Activated CD4-positive, alpha-beta T cell treated with anti-CD3 and anti-CD28 coated beads, Interleukin-2, amount 50 U/mL, for 1 hour (primary cell): ENCODE measurements at places on chromosomes 5 and 9.

DNA sequence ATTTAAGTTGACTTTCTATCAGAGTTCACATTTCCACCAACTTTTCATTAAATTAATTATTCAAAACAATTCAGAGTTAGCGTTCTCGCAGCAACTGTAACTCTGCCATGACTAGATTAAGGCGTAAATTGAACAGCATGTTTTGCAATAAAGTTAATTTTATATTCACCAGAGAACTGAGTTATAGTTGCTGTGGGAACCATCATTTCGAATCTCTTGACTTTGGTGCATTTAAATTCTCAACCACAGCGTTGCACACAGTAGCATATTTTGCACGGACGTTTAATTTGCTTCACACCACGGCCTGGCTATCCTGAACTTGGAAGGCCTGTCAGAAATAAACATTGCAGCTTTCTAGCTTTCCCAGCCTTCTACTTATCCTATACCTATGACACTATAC lies 144.3 kb upstream of the WWC1 start:
- no peak for DNase-seq

DNA sequence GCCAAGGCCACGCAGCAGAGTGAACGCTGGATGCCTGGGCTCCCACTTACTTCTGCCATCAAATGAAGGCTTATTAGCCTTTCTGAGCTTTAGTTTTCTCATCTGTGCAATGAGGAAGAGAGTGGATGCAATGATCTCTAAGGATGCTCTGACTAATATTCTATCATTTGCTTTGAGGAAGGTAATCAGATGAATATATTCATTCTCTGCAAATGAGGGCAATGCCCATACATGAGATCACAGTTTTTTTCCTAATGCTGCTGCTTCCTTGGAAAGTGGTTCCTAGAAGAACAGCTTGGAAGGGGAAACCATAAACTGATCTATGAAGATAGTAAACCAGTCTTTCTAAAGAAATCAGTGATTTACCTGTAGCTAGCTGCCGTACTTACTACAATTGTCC lies 152.4 kb downstream of the NSG2 start:
- DNase-seq: no peak

DNA sequence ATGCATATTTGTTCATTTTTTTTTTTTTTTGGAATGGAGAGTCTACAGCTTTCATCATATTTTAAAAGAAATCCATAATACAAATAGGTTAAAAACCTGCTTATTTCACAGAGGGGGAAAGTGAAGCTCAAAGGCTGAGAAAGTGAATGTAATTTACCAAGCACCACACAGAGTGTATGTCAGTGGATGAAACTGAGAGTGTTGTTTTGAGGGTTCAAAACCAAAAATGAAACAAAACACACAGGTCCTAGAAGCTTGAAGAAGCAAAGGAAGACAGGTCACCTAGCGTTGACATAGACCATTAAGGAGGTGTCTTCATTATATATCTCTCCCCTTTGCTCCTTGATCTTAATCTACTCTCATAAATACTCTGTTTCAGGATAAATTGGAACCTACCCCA lies 7.5 kb downstream of the NMUR2 start:
- no peak for DNase-seq

DNA sequence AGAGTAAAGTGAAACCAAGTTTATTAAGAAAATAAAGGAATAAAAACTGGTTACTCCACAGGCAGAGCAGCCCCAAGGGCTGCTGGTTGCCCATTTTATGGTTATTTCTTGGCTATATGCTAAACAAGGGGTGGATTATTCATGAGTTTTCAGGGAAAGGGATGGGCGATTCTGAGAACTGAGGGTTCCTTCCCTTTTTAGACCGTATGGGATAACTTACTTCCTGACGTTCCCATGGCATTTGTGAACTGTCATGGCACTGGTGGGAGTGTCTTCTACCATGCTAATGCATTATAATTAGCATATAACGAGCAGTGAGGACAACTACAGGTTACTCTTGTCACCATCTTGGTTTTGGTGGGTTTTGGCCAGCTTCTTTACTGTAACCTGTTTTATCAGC lies 323.9 kb upstream of the PTGER4 start:
- no peak for DNase-seq

- no peak for DNase-seq
Measured at GRCh38 chr9:95092262-95093072, 225.0 kb downstream of the FANCC start.

GRCh38 chr9:80649001-80649420 lies 1040.3 kb downstream of the TLE1 start:
- DNase-seq: no peak

GRCh38 chr5:156186760-156187159 lies 140.2 kb upstream of the SGCD start:
- no peak for DNase-seq

- DNase-seq: no peak
Measured at GRCh38 chr9:71646131-71646530, 122.2 kb downstream of the CEMIP2 start.

GRCh38 chr9:37902796-37903646 lies 906 bp downstream of the SLC25A51 start:
- DNase-seq: no peak

DNA sequence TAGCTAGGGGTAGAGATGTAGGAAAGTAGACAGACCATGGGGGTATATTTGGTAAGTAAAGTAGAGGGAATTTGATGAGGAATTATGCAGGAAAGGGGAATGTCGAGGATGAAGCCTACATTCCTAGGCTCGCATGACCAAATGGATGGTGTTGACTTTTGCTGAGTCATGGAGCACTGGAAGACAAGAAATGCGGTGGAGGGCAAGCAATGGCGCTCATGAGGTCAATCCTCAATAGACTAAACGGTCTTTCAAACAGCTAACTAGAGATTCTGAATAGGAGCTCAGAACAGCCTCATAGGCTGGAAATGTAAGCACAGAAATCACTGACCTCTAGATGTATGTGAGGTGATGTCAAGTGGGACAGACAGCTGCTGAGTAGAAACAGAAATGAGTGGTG lies 50.7 kb upstream of the FST start:
- no peak for DNase-seq

DNA sequence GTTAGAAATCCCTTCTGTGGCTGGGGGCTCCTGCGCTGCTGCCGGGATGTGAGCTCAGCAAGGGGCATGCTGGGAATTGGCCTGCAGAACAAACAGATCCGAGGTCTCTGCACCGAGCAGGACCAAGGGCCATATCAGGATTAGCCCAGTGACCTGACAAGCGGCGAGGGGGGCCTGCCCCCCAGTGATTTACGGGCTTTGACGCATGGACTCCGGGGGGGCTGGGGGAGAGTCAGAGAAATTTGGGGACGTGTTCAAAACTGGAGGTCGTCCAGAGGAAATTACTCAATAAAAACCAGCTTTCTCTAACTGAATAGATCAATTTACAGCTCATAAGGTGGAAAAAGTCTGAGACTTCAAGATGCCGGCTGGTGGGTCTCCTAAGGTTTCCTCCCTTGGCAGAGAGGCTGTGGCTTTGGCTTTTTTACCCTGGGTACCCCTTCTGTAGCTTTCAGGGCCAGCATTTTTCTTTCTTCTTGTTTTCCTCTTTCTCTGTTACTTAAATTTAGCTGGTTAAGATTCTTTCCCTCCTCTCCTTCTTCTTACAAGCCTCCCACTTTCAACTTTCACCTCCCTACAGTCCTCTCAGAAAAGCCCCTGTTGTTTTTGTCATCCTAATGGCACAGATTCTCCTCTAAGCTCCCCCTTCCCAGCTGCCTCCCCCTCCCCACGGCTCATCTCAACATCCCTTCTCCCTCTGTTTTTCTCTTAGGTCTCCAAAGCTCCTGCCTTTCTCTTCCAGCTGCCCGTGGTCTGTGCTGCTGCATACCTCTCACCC lies 551.0 kb downstream of the CCDC171 start:
- no peak for DNase-seq

- DNase-seq: no peak
Measured at GRCh38 chr9:134374301-134375010, 48.2 kb downstream of the RXRA start.

- DNase-seq: no peak
Measured at GRCh38 chr9:126436545-126437267, 110.1 kb downstream of the MVB12B start.

DNA sequence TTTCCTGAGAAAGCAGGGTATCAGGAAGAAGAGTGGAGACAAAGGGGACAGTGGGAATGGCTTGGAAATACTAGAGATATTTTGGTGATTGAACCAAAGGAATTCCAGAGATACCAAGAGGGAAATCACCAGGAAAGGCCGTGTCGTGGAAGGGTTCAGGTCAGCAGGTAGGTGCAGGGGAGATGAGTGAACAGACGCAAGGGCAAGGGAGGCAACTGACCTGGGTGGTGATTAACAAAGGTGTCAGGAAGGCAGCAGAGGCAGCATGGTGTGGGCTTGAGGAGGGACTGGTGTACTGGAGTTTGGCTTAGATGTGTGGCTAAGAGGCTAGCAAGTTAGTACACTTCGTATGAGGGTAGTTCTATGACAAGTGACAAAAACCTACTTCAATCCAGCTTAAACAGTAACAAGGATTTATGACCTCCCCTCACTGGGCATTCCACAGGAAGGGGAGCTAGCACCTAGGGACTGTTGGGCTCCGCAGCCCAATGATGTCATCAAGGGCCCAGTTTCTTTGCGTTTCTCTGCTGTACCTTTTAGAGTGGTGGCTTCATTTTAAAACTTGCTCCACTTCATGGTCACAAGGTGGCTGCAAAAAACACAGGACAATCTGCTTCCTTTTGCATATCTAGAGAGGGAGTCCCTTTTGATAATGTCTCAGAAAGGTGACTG lies 37.0 kb downstream of the INIP start:
- no peak for DNase-seq

GRCh38 chr9:97475059-97475458 lies 26.4 kb upstream of the TMOD1 start:
- no peak for DNase-seq

GRCh38 chr9:114383521-114384231 lies 4.1 kb downstream of the AKNA start:
- DNase-seq: no peak

DNA sequence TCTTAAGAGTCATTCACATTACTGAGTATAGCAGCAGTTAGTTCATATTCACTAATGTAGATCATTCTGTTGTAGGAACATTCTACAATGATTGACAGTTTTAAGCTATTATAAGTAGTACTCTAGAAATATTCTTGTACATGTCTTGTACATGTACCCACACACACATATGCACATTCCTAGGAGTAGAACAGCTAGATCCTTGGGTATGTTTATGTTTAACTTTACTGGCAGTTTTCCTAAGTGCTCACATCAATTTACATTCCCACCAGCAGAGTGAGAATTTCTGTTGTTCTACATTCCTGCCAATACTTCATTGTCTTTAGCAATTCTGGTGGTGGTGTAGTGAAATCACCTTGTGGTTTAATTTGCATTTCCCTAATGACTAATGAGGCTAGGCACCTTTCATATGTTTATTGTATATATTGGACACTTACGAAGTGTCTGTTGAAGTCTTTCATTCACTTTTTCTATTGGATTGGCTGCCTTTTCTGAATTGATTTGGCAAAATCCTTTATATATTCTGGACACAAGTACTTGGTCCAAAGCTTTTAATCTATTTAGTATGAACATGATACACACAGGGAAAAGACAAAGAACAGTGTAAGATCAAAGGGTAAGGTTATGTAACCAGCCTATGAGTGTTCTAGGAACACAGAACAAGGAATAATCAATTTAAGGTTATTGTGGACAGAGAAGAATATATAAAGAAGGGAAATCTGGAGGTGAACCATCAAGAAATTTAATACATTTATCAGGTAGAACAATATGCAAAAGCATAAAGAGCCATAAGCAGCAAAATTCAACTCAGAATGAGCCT lies 95.6 kb downstream of the MLLT3 start:
- no peak for DNase-seq

- DNase-seq: no peak
Measured at GRCh38 chr9:135579356-135579755, 17.8 kb downstream of the PAEP start.

DNA sequence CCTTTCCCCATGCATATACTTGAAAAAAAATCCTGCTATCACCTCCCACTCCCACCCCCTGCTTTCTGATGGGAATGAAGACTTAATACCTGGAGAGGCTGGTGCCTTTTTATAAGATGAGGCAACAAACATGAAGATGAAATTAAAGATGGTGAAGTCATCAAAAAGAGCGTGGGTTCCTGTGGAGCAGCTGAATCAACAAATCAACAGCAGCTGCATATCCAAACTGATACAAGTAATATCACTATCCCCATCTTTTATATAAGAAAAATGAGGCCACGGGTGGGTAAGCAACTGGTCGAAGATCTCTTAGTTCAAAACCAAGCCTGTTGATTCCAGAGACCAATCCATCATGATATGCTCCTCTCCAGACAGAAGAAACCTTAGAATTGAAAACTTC lies 268.5 kb downstream of the ENC1 start:
- no peak for DNase-seq

DNA sequence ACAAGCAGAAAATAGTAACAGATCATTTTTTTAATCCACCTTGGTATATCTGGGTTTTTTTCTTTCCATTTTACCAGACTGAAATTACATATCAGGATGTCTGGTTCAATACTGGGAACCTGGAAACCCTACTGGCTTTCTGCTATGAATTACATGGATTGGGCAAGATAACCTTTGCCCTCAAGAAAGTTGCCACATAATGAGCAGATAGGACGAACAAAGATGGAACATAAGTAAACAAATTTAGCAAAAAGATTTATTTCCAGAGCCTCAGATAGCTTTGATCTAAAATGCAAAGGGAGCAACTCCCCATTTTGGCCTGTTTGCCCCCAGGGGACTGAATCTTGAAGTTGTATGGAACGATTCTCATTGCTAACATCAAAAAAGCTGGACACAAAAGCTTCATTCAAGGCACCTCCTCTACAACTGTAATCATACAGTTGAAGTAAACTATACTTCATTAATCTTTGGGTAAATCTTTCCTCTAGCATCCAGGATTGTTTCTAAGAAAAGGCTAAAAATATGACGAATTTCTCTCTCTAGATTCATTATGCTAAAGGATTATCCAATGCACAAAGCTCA lies 131.6 kb upstream of the PTGER4 start:
- DNase-seq: no peak

- DNase-seq: no peak
Measured at GRCh38 chr9:137405677-137406081, 17.3 kb downstream of the EXD3 start.

GRCh38 chr9:71355884-71356283 lies 234.5 kb upstream of the TRPM3 start:
- DNase-seq: no peak

- DNase-seq: no peak
Measured at GRCh38 chr5:111680737-111681413, 76.1 kb downstream of the NREP start.

DNA sequence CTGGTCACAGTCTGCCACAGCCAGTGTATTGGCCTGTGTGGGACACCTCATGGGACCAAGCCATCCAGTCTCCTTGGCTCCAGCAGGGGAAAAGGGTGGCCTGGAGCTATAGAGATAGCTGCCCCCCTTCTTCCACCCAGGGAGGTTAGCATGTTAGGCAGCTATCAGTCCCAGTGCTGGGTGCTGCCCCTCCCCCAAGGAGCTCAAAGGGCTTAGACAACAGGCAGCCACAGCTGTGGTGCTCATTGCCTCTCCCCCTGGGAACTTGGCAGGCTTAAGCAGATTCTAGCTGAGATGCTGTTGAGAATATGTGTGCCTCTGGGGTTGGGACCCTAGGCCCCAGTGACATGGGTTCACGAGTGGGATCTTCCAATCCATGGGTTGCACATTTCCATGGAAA lies 226.0 kb upstream of the PTGER4 start:
- DNase-seq: no peak
